NCI-H1436 treated with DMSO at 0.1 percent for 48 hours (cell line): ENCODE measurements at places on chromosomes 1 and 21.

DNA sequence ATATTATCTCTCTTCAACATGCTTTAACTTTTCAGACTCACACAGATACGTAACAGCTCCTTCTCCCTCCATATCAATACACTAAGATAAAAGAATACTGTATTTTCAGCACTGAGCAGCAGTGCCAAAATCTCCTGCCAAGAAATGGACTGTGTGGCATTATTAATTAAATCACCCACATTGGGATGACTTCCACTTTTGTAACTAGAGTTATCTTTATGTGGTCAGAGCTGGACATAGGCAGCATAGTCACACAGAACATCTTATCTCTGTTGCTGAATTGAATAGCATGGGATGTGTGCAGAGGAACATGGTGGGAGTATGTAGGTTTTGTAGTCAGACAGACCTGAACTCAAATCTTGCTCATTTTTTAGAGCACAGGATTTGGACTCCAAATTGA lies 41.4 kb upstream of the CACYBP start:
- DNase-seq = no peak

GRCh38 chr1:196462086-196462485 lies 146.2 kb downstream of the KCNT2 start:
- no peak for DNase-seq

- DNase-seq = peak; percentile 10
Measured at GRCh38 chr21:42145569-42146272, 73.2 kb upstream of the ABCG1 start.

DNA sequence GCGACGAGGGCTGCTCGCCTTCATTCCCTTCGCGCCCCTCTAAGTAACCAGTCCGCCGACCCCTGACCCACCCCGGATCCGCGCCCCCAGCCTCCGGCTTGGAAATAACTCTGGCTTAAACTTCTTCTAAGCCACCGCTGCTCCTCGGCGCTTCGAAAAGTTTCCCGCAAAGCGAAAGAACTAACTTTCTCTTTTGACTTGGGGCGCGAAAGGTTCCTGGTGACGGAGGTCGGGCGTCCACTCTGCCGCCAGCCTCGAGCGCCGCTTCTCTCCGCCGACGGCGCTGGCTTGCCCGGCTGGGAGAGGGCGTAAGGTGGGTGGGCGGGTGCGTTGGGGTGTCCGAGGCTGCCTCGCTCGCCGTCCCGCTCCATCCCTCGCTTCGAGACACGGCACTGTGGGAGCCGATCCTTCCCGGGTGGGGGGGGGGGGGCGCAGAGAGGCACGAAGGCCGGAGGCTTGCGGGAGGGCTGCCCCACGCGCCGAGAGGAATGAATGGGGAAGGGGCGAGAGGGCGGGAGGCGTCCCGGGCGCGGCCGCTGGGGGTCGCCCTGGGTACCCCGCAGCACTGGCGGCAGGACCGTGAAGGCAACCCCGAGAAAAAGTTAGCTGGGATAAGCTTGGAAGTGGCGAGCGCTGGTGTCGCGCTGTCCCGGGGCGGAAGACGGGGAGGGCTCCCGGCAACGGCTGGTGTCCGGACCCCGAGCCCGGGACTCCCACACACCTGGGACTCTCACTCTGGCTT lies 569 bp downstream of the ATF3 start:
- DNase-seq = no peak

DNA sequence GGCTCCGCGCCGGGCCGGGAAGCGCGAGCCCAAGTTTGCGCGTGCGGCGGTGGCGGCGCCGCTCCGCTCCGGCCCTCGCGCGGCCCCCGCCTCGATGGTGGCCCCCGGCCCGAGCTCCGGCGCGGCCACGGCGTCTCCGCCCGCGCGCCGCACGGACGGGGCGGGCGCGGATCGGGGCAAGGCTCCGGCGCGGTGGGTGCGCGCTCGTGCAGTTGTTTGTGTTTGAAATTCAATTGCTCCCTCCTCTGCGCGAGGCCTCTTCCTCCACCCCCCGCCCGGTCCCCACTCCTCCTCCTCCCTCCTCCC lies at the start of gene HDGF:
TSS of gene HDGF (minus strand) at position 225 of the 306 bp plus-strand sequence. CDS start 246 bp downstream, outside the sequence.
- no peak for DNase-seq

DNA sequence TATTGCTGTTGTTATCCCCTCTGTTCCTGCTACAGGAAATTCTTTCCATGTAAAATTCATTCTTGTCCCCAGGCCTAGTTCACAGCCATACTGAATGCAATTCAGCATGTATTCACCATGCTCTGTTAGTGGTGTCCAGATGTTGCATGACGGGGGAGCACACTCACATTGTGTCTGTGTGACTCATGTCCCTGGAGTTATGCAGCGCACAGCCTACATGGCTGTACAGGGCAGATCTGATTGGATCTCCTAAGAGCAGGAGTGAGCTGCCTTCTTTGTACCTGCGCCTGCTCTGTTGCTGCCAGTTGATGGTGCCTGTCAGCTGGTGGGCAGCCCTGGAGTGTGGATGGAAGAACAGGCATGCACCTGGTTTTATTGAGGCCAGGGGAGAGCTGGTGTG lies 17.6 kb downstream of the HTR6 start:
- no peak for DNase-seq

DNA sequence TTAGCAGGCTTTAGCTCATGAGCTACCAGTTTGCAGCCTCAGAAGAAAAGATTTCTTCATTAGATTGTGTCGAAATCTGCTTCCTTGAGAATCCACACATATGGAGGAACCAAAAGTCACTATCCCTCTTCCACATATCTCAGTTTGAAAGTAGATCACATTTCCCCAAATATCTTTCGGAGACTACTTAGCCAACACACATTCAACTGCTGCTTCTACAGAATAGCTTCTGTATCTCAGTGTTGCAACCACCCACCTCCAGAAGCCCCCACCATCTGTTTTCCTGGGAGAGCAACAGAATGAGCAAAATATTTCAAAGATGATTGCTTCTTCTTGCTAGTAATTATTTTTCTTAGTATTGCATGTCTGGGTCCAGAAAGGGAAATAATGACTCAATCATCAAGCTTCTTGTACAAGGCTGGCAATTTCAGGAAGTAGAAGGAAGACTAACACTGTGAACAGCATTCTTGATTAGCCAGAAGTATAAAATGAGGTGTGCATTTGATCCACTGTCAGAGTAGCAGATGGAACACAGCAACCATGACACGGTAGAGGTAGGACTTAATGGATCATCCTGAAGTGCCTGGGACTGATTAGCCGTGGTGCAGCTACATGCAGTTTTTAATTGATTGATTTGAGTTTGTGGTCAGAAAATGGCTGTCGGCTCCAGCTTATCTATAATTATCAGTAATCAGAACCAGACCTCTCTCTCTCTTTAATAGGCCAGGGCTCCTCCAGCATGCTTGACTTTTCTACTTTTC lies 24.9 kb downstream of the ZC3H11B start:
- DNase-seq = no peak

- no peak for DNase-seq
Measured at GRCh38 chr1:40185951-40186864, 25.0 kb downstream of the RLF start.

- DNase-seq = no peak
Measured at GRCh38 chr1:216640100-216640499, 83.1 kb downstream of the ESRRG start.

- no peak for DNase-seq
Measured at GRCh38 chr21:36052860-36053714, 7.2 kb downstream of the SETD4 start.

DNA sequence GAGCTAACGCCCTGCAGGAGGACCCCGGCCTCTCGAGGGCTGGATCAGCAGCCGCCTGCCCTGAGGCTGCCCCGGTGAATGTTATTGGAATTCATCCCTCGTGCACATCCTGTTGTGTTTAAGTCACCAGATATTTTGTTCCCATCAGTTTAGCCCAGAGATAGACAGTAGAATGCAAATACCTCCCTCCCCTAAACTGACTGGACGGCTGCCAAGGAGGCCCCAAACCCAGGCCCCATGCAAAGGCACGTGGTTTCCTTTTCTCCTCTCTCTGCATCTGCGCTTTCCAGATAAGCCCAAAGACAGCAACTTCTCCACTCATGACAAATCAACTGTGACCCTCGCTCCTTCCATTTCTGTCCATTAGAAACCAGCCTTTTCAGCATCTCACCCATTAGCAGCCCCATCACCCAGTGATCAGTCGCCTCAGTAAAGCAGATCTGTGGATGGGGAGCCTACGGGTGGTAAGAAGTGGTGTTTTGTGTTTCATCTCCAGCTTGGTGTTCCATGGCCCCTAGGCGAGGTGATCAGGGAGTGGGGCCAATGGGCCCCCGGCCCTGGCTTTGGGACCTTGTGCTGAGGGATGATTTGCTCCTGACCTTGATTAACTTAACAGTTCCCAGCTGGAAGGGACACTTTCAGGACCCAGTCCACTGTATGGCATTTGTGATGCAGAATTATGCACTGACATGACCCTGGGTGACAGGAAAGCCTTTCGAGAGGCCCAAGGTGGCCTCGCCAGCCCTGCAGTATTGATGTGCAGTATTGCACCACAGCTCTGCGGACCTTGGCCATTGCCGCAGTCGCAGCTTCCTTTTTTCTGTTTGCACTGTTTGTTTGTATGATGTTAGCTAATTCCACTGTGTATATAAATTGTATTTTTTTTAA lies 5.2 kb downstream of the NPPA start:
- DNase-seq = no peak

DNA sequence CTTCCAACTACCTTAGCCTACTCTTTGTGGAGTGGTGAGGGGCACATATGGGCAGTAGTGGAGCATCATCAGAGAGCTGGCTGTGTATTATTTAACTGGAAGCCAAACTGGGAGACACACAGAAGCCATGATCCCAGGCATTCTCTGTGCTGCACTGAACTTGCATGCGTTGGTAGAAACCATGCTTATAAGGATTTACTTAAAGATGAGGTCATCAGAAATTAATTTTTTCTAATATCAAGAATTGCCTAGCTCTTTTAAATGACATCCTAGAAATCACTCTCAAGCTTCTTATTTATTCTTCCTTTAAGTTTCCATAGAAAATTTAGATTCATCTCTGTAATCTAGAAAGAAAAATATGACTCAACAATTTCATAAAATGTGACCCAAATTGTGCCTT lies 136.2 kb downstream of the KCNK1 start:
- no peak for DNase-seq

GRCh38 chr1:244060686-244061085 lies 9.6 kb downstream of the ZBTB18 start:
- DNase-seq = no peak
